ENCODE measurements at places on chromosomes 7 and 10. TPM values are rescaled to one million over a fixed set of nuclear protein-coding genes. Genes with fewer than 3 reads are reported as not detected.
A peak's percentile ranks its signal among the peaks of the same experiment; 100 is the strongest.

- DNase-seq: no peak
These were observed 52.5 kb downstream of the EBF3 start for GRCh38 chr10:129911451-129912165.

DNA sequence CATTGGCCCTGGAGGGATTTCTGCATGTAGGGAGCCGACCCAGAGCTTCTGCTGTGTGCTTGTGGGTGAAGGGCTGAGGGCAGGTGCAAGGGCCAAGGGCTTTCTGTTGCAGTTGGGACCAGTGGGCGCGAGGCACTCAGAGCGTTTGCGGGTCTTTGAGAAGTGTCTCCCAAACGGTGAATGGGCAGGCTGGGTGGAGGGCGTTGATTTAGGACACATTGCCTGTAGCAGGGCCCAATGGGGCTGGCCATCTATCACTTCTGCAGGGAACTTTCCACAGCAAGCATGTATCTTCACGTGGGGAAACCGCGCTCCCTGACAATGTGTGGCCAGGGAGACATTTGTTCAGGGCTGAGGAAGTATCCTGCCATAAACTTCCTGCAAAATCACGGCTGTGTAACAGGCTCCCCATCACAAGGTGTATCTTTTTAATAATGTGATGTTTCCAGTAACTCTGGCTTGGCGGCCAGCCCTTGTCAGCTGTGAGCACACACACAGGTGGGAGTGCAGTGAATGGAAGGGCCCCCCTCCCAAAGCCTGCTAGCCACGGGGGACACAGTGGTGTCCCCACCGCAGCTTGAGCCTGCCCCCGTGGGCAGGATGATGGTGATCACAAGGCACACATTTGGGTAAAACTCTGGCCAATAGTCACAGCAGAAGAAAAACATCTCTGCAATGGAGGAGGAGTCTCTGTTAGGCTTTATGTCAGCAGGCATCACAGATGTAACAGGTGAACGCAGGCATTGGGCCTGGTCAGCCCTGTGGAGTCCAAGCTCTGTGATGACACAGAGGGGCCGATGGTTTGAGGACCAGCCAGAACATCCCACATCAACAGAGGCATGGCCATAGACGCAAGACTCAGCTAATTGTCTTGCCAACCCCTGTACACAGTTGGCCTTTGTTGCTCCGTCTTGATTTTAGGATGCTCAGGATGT, 84.3 kb downstream of the GLRX3 start:
- DNase-seq: no peak

ENO4 gene
- total RNA-seq: not detected

HACD1 gene
- 291 TPM for total RNA-seq

GIMAP5 gene
- total RNA-seq: 40.4 TPM

AMZ1 gene
- not detected for total RNA-seq

DNA sequence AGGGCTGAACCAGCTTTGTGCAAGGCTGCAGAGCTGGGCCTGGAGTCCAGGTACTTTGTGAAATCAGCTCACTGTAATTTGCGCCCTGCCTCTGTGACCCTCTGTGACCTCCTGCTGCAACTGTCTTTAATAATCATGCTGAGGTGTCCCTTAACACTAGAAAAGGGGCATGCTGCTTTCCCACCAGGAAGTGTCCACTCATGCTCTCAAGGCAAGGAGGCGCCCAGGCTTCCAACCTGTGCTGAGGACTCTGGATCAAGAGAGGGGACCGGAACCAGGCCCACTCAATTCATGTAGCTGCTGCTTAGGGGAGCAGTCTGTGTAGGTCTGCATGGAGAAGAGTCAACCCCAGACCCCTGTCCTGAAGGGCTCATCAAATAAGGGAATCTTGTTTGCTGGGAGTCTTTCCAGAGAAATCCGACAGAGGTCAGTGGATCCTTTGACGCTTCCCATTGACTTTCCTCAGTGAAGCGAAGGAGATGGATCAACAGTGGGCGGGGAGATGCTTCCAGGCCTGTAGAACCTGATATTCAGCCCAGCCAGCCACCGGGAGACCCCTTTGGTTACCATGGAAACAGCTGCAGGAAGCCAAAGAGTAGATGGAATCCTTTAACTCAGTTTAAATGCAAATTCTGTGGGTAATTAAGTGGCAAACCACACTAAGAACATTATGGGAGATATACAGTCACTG, 945.9 kb downstream of the GRID1 start:
- no peak for DNase-seq

DNA sequence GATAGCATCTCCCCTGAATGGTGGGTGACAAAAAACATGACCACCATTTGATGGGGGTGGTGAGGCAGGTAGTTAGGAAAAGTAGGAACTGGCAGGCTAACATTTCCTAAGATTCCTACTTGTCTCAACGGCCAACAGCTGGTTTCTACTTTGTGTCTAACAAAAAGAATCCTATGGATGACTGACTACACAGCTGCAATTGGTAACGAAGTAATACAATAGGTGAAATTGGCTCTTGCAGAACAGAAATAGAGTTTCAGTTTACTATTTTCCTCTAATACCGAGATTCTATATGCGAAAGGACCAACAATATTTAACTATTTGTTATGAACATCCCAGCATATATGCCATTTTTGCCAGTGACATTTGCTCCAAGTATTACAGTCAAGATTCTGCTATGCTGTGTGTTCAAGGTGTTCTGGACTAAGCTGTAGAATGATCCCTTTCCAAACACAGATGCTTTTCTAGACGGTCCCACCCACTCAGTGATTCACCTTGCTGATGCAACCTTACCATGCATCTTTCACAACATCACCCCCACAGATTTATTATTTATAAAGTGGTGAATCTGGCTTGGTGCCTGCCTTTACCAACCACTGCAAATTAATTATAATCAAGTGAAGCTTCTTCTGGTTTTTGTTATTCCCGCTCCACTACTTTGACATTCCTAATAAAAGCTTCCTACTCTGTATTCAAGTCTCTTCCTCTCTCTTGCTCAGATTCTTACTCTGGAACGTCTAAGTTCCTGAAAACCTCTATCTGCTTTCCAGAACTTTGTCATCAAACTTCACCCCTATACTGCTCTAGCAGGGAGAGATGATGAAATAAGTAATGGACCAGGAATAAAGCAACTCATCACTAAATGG, 16.8 kb downstream of the BBIP1 start:
- no peak for DNase-seq

DNA sequence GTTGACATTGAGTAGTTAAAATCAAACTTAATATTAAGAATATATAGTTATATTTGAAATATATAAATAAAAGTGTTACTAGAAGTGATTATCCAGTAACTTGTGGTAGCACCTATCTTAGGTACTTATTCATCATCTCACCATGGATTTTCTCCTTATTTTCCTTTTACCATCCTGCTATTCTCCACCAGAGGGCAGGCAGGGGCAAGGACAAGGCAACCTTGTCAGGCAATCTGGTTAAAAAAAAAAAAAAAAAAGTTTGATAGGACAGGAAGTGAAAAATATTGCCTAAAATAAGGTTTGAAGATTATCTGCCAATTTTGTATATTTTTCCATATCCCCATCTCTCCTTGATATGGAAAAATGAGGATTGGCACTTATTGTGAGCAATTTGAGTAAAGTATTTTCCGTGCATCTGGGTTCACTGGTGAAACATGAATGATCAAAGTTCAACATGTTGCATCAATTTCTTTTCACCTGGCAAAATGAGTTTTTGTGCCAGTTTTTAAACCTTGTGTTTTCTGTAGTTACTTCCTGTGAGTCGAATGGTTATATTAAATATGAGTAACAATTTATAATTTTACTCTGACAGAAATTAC, 256.7 kb downstream of the AGMO start:
- DNase-seq: peak; percentile 35

GRCh38 chr7:129664029-129665012, 52.8 kb downstream of the NRF1 start:
- DNase-seq: no peak

DNA sequence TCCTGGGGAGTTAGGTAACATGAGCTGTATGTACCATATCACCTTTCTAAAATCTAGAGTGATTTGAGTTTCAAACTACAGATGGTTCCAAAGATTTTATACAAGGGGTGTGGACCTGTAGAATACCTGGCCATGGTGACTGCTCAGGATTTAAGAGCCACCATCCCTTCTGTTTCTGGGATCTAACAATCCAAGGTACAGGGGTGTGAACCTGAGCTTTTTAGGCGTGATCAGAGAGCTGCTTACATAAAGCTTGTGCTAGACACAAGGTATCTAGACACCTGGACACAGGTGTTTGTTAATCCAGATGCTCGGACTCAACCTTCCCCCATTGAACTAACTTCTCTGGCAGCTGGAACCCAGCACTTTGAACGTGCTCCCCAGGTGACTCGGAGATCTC, 516.4 kb downstream of the RPS24 start:
- DNase-seq: no peak

NEURL1 gene
- total RNA-seq: 0.08 TPM

UCN3 gene
- not detected for total RNA-seq

OR2A42 gene
- total RNA-seq: not detected

DNA sequence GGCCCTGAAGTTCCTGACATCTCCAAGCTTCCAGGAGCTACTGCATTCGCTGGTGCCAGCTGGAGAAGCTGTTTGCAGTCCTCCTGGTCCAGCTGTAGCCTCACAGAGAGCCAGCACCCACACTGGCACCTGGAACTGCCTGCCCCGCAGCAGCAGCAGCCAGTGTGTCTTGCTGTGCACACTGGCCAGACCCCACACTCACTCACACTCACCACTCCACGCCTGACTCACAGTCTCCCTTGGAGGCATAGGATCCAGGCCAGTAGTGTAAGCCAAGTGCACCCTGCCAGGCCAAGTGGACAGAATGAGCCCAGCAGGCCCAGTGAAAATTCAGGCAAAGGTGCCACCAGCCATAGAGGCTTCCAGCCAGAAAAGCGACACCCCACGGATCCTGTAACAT, 566.3 kb downstream of the GRM8 start:
- DNase-seq: no peak

DNA sequence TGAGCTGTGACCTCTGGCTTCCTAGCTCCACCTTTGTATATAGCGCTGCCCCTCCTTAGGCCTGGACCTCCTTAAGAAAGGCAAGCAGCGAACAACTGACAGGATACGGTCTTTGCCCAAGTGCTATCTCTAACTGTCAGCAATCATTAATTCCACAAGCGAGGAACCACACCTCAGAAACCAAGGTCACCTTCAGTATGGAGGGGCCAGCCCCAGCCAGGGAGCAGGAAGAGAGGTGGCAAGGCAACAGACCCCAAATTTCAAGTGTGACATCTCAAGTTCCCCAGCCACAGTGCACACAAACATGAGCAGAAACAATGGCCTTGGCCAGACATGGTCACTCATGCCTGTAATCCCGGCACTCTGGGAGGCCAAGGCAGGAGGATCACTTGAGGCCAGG, 4.8 kb upstream of the AOC1 start:
- no peak for DNase-seq

DNA sequence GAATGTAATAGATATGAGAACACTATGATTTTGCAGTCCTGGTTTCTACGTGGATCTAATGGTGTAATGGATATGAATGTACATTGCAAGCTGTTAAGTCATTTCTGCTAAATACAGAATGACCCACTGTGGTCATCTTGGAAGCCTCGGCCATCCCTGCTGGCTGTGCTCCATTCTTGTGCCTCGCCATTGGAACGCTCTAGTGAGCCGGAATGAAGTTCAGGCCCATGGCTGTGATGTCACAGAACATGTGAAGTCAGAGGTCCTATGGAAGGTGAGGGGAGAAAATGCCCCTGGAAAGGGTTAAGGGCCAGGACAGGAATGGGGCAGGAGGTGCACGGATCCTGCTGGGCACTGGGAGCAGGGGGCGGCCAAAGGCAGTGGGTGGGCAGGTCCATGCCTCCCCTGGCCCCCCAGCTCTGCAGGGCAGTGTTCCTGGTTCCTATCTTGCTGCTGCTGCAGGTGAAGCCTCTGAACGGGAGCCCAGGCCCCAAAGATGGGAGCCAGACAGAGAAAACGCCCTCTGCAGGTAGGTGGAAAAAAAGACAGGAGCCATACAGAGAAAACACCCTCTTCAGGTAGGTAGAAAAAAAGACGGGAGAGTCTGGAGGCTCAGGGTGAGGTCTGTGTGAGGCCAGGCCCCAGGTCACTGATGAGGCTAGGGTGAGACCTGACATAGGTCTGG, at the start of gene LLCFC1:
TSS of gene LLCFC1 (plus strand) at position 259 of the 685 bp plus-strand sequence. CDS start at position 397, 138 bp downstream.
- DNase-seq: no peak

GRCh38 chr10:59750155-59750945, 2.9 kb downstream of the MRLN start:
- peak; percentile 14 for DNase-seq

DNA sequence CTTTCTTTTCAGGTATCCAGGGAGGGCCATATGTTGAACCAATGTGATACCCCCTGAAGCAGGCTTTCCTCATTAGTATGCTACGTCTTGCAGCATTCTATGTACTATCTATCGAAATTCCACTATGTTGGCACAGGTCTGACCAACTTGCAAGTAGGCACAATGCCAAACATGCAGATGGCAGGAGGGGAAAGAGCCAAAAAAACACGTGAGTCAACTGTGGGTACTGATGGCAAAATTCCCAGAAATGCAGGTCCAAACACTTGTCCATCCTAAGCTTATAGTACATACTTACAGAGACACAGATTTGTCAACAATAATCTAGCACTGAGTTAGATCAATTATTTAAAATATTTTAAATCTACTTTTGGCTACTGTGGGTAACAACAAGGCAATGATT, 394.9 kb downstream of the DGKB start:
- peak; percentile 25 for DNase-seq

ZPBP gene
- not detected for total RNA-seq

DNA sequence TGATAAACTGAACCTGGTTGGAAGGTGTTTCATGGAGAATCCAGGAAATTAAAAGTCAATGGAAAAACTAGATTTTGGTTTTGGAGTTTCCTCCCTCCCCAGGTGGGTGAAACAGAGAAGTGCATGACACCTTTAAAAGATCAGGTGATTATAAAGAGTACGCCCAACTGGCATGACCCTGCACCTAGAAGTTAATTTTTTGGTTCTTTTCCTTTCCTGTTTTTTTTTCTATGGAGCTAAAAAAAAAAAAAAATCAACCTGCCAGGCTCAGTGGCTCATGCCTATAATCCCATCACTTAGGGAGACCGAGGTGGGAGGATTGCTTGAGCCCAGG, 7.9 kb downstream of the GJD4 start:
- DNase-seq: no peak

GRCh38 chr7:131493581-131493980, 62.8 kb downstream of the PODXL start:
- no peak for DNase-seq

GRCh38 chr10:17984056-17984455, 32.3 kb downstream of the SLC39A12 start:
- no peak for DNase-seq

- no peak for DNase-seq
These were observed 39.6 kb downstream of the JAZF1 start for GRCh38 chr7:28140979-28141378.

GRCh38 chr10:70201105-70201504, 30.8 kb upstream of the SAR1A start:
- no peak for DNase-seq
